Osteoblast (primary cell): ENCODE measurements at places on chromosomes 12 and 14. TPM values are rescaled to one million over a fixed set of nuclear protein-coding genes. Genes with fewer than 3 reads are reported as not detected.

- H3K27me3 ChIP-seq: no peaks in the 10 kb centered on the region
- DNase-seq: no peak
- no peak overlapping the region for H3K27ac ChIP-seq
- peaks cover 6% of the 10 kb centered on the region for H3K4me1 ChIP-seq
- H3K36me3 ChIP-seq: no peaks in the 10 kb centered on the region
Measured at GRCh38 chr12:104741077-104741476, 217.0 kb downstream of the SLC41A2 start.

NTN4 gene
- total RNA-seq: 45.1 and 47.8 TPM in 2 replicates

- H3K27ac ChIP-seq: no peak overlapping the region
- no peaks in the 10 kb centered on the region for H3K27me3 ChIP-seq
- no peak overlapping the region for H3K4me3 ChIP-seq
- no peaks in the 10 kb centered on the region for H3K36me3 ChIP-seq
- no peak for DNase-seq
Measured at GRCh38 chr12:26732005-26732908, 100.7 kb downstream of the ITPR2 start.

- peak overlapping the region; percentile 68 for H3K4me3 ChIP-seq
- H3K4me1 ChIP-seq: no peaks in the 10 kb centered on the region
- no peaks in the 10 kb centered on the region for H3K27me3 ChIP-seq
- no peak overlapping the region for H3K27ac ChIP-seq
- H3K36me3 ChIP-seq: no peaks in the 10 kb centered on the region
Measured at GRCh38 chr12:50032854-50033581, 7.7 kb upstream of the RACGAP1 start.

DNA sequence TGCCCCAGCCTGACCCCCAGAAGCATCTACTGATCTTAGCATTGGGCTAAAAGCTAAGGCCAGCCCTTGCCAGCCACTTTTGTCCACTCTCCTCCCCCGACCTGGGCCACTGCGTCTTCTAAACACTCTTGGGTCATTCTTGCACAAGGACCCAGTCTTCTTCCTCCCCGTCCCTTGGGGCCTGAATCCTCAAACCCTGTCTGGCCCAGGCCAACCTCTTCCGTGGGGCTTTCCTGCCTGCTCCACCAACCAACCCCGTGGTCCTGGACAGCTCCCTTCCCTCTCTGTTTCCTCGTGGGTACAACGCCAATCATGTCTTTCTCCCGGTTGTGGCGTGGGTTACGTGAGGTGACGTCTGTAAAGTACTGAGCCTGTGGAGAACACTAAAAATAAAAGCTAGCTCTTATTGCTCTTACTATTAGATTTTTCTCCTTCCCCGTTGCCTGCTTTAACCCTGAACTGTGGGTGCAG is 21.5 kb downstream of the FAM222A start:
- no peak overlapping the region for H3K4me3 ChIP-seq
- peaks cover 18% of the 10 kb centered on the region for H3K27me3 ChIP-seq
- DNase-seq: peak; percentile 31
